Right atrium auricular region (tissue), 2 donors: ENCODE measurements at places on chromosomes 6 and 20. TPM values are rescaled to one million over a fixed set of nuclear protein-coding genes. Genes with fewer than 3 reads are reported as not detected.

The RAET1L gene
- total RNA-seq, result not detected

The TCP11 gene
- not detected for total RNA-seq

DNA sequence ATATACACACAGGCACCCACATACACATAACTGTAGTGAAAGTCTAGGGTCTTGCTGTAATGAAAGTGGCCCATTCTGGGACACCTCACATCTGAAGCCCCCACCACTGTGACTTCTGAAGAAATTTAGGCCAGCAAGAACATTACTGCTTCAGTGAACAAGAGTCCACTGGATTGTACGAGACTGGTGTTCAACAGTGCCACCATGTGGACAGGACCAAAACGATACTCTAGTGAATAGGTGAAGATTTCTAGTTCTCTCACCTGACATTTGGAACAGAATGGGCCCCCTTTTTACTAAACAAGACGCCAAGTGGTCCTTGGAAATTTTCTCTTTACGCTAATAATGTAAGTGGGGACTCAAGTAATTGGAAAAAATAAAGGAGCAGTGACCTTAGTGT lies 156.9 kb downstream of the MAFB start:
- DNase-seq, result no peak

The MMP24 gene
- 3.8 TPM for total RNA-seq
